ENCODE measurements at places on chromosomes 2 and 18.

- no peak for DNase-seq
These were observed 457.8 kb downstream of the EIPR1 start for GRCh38 chr2:2919574-2920365.

- DNase-seq: no peak
These were observed 175.0 kb downstream of the ALPK2 start for GRCh38 chr18:58453913-58454317.

DNA sequence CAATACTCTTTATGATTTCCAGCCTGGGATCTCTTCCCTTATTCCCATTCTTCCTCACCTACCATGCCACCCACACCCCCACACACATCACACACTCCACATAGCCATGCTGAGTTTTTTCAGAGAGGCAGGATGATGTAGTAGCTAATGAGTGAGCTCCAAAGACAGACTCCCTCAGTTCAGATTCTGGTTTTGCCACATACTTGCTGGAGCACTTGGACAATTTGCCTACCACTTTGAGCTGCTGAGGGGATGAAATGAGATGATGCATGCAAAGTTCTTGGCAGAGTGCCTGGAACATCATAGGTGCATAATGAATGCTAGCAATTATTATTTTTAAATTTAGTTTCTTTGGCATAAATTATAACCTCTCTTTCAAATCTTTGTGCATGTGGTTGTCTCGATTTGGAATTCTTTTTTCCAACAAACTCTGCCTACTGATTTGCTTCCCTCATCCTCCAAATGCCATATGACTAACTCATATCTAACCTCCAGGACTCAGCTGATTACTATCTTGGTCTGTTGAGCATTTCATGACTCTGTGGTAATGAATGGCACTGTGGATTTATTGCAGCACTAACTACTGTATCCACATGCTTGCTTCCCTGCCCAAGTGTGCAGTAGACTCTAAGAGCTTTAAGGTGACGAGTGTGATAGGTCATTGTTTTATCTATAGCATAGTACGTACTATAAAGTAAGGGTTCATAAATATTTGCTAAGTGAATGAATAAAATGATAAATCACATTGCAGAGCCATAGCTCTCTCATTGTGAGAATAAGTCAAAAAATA is 99.1 kb downstream of the TACR1 start:
- DNase-seq: no peak

GRCh38 chr2:73084971-73085370 is 13.5 kb upstream of the SFXN5 start:
- DNase-seq: no peak

DNA sequence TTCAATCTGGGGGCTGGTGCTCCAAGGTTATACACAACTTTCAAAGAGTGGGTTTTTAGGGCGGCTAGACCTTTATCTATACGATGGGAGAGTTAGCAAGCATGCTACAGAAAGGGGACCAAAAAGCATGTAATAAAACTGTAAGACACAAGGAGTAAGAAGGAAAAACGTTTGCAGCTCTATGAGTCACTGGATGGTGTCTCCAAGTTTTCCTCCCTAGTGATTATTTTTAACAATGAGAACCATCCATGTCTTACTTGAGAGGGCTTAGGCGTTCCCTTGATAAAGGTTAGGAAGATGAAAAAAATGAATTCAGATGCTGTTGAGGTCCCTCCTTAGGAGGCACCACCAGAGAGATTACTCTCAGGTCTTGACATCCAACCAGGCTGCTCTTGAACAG is 75.9 kb downstream of the HRH4 start:
- DNase-seq: no peak

GRCh38 chr2:232104076-232104646 is 142.6 kb downstream of the DIS3L2 start:
- DNase-seq: no peak

Measured in right cardiac atrium (tissue), 5 donors.